ENCODE measurements at places on chromosomes 6 and 20.

GRCh38 chr20:4766631-4767030 is 44.9 kb downstream of the PRND start:
- no peak for DNase-seq

GRCh38 chr6:16324606-16325225 is 86.3 kb downstream of the GMPR start:
- no peak for DNase-seq

DNA sequence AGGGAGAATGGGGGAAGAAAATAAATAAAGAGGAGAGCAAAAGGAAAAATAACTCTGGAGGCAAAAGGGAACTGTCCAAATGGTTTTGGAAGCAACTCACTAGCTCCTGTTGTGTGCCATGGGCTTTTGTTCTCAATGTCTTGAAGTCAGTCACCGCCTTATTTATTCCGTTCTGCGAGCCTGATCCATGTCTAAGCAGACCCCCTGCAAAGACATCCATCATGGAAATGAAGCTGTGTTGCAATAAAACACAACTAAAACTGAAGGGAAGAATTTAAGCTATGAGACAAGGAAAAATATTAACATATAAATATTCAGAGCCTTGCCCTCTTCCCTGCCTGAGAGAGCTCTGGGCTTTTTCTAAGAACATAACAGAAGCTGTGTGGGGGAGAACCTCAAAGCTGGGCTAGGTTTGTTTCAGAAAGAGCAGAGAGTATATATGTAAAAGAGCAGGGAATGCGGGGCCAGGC is 373.2 kb upstream of the CNR1 start:
- no peak for DNase-seq

DNA sequence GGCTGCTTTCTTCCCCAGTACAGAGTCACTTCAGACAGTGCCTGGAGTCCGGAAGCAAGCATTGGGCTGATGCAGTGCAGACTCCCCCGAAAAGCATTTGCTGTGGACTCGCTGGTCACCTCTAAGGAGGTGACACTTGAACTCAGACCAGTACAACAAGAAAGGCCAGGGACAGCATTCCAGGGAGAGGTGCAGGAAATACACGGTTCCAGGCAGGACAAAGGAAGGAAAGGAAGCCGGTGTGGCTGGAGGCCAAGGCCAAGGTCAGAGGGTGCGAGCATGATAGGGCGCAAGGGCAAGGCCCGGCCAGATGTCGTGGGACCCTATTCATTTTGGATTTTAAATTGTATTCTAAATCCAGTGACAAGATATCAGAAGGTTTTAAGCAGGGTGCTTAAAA is 160.9 kb downstream of the ZMYND8 start:
- DNase-seq, result no peak

DNA sequence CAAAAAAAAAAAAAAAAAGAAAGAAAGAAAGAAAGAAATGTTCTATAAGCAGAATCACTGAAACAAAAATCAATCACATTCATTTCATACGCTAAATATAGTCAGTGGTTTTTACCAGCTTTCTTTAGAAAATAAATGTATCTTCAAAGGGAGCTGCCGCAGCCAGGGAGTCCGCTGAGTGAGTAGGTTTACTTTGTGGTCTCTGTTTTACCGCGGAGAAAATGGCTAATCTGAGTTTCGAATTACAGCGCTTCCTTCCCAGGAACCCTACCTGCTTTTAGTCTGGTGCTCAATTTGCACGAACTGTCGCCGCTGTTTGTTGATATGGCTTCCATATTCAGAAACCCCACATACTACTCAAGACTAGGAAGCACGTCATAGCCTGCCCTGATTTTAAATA is 102.4 kb downstream of the TFAP2A start:
- DNase-seq, result no peak

DNA sequence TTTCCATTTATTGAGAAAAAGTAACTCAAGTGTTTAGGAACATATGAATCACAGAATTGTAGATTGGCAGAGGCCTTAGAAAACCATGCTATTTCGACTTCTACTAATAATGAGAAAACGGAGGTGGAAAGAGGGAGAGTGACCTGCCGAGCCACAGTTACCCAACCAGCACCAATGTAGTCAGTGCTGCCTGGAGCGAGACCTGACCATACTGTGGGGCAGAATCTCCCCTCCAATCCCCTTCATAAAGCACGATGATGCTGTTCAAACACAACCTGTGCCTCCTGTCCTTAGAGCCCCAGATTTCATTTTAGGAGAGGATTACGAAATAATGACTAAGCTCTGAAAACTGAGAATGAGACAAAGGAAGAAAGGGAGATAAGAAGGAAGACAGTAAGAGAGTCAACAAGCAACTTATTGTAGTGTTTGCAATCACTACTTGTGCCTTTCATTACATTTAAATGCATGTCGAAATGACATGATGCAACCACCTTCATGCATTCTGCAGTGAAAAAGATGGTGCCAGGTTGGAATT is 70.6 kb downstream of the ATXN1 start:
- no peak for DNase-seq

DNA sequence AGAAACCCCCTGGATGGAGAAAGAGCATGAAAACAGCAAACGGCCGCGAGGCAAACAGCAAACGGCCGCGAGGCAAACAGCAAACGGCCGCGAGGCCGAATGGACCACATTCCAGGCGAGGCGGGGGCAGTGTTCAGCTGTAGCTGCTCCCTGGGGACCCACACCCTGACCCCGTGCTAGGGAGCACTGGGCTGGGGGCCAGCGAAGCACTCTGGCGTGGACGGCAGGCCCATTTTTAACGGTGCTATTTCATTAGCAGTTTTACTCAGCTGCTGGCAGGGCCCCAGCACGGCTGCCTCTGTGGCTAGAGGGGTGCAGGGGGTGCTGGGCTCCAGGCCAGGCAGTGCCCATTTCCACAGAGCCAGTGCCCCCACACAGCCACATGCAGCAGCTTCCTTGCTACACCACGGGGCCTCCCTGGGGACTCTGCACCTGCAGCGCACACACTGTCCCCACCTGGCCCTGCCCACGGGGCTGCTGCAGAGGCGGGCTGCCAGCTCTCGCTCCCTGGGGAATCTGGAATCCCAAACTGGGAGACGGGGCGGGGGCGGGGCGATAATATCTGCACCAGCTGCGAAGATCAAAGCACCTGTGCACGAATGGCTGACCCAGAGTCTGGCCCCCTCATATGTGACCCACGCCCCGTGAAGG is 35.6 kb upstream of the SLCO4A1 start:
- peak; percentile 55 for DNase-seq

DNA sequence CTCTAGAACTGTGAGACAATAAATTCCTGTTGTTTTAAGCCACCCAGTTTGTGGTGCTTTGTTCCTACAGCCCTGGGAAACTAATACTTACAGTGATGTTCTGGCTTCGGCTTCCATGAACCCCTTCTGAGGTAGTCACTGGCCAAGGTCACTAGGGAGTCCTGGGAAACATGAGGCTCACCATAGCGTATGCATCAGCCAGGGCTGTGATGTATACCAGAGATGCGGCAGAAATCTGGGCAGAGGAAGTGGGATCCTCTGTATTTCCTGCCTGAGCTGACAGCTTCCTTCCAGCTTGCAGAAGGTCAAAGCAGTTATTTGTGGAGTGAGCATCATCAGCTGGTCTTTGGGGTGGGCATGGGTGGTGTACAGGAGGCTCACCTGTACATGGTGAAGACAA is 27.9 kb downstream of the KAT14 start:
- no peak for DNase-seq

- DNase-seq, result no peak
These were observed 18.0 kb downstream of the SMAP1 start for GRCh38 chr6:70685494-70686180.

DNA sequence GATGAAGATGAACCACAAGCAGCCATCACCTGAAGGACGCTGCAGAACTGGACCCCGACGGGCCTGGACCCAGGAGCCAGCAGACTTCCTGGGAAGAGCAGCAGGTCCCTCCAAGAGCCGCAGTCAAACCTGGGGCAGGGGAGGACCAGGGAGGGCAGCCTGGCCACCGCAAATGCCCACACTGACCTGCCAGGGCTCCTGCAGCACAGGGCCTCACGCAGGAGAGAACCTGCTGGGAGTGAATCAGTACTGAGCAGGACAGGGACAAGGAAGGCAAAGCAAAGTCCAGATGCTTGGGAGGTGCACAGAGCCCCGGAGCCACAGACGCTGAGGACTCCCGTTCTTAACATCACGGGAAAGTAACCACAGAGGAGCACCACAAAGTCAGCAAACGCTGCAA is 75.2 kb downstream of the TAF4 start:
- DNase-seq, result no peak

- DNase-seq, result no peak
These were observed 124.6 kb upstream of the THEMIS start for GRCh38 chr6:128025478-128025877.

DNA sequence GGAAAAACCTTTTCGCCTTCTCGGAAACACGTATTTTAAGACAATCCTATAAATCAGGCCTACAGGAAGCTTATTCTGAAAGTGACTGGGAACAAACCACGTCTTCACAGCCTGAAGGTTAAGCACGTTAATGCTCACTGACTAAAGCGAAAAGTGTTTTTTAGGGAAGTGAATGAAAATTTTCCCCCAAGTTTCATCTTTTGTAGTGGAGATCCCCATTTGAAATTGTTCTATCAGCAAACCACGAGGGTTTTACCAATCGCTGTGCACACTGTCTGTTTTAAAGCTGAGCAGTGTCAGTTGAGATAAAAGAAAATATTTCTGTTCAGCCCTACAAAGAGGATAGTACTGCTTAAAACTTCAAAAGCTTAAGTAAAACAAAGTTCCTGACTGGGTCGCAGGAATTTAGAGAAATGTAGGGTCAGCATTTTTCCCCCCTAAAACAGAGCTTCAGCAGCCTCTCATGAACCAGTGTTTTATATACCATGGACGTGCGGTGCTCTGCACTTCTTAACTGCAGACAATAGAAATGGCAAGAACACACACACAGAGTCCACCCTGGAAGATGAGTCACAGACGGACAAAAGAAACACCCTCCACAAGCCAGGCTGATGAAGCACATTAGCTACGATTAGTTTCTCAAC is 34.9 kb downstream of the SLC22A23 start:
- no peak for DNase-seq

DNA sequence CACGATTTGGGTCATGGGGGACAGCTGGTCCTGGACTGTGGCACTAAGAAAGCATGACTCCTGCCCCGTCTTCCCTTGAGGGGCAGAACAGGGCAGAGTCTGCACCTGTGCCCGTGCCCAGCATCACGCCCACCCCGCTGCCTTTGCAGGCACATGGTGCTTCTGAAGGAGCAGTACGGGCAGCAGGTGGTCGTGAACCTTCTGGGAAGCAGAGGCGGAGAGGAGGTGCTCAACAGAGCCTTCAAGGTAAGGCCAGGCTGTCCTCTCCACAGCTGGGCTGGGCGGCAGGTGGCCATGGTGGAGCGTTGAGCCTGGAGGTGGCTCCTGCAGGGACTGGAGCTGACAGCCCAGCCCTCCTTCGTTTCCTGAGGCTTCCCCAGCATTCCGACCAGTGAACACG is 77.4 kb downstream of the SYNJ2 start:
- no peak for DNase-seq

- no peak for DNase-seq
These were observed 543.5 kb downstream of the MMUT start for GRCh38 chr6:48919555-48919954.

- DNase-seq, result no peak
These were observed 19.5 kb upstream of the MAS1 start for GRCh38 chr6:159871241-159871640.

- DNase-seq, result no peak
These were observed 97.2 kb downstream of the ADTRP start for GRCh38 chr6:11681357-11681756.

GRCh38 chr20:59668926-59669850 is 64.8 kb downstream of the PHACTR3 start:
- DNase-seq, result no peak

DNA sequence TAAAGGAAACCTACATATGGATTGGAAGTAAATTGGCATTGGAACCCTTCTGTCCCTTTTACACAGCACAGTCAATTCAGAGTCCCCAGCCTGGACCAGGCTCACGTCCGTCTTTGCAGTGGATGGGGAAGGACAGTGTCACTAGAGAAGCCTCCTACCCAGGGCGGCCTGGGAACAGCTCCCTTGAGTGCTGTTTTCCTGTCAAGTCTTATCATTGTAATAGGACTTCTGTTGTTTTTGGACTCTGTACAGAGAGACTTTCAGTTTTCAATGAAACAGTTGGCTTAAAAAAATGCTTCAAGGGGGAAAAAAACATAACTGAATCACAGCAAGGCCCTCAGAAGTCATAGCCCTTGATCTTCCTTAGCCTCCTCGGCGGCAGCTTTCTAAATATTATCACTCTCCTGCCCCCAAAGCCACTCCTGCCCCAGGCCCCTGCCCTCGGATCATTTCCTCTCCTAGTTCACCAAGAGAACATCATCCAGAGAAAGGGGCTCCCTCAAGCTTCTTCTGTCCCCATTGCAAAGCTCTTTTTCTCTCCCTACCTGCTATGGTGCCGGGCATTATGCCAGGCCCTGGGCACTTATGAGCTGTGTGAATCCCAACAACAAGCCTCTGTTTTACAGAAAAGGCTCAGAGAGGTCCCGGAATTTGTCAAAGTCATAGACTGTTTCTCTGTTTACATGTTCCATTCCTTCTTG is 37.8 kb upstream of the CNKSR3 start:
- DNase-seq, result peak; percentile 17

DNA sequence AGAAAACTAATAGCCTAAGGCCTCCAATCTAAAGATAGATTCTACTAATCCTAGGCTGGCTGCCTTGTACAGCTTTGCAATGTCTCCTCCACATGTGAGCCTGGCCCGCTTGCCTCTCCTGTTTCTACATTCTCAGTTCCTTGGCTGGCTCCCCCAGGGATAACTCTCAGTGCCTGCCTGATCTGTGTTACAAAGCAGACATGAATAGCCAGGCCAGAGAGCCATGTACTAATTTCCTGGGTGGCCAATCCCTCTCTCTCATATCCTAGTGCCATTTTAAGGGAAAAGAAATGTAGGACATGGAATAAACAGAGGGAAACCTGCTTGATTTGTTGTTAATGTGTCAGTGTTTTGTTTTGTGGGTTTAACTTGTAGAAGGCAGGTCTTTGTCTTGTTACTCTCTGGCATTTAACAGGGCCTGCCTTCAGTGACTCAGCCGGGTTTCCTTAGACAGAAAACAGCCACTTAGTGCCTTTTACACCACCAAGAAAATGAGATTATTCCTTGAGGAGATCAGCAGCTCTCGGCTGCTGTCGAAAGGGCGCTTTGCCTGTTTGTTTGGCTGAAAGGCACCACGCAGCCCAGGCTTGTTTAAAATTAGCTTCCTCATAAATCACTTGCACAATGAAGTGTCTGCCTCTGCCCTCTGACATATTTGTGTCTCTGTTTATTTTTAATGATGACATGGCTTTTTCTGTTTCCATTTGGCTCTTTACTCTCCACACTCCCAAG is 702.7 kb downstream of the MAFB start:
- no peak for DNase-seq

DNA sequence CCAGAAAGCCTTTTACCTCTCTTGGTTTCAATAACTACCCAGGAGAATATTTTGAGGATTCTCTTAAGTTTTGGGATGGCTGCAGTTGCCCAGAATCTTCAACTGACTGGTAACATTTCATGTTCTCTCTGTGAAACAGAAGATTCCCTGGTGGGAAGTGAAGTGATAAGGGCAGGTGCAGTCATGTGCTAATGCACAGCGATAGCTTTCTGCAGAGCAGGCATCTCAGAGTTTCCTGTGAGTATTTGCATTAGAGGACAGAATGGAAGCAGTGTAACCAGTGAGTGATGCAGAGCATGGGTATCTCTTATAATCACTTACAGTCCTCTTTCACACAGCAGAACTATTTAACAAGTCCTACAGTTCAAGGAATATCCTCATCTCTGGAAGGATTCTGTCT is 76.1 kb downstream of the HCRTR2 start:
- no peak for DNase-seq
